ENCODE measurements at places on chromosomes 11 and 22.

- DNase-seq: no peak
These were observed 306.1 kb downstream of the C11orf87 start for GRCh38 chr11:109728056-109728455.

DNA sequence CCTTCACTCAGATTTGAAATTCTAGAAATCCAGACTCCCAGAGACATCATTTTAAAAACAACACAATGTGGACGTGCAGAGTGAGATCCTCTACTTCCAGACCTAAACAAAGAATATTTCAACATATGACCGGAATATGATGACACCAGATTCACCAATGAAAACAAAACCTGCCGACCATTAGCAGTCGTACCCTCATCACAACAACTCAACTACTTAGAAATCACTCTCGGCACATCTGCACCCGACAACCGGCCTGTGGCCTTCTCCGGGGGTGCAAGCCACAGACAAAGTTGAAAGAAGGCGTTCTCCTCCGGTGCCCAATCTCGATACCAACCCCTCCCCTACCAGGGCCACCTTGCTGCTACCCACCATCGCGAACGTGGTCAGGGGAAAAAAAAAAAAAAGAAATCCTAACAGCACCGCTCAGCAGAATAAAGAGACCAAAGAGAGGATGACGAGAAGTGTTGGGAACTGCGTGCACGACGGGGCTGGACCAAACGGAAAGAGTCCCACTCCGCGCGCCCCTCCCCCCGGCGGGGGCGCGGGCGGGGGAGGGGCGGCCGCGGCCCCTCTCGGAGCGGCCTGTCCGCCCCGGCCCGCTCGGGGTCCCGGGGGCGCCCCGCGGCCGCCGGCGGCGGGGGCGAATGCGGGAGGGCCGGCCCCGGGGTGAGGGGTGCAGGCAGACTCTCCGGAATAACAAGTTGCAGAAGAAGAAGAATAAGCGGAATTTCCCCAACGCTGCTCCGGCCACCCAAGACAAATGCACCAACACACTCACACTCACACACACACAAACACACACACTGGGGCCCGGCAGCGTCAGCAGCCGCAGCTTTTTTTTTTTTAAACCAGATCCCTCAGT, 1.7 kb downstream of the PHF21A start:
- DNase-seq: peak; percentile 45

DNA sequence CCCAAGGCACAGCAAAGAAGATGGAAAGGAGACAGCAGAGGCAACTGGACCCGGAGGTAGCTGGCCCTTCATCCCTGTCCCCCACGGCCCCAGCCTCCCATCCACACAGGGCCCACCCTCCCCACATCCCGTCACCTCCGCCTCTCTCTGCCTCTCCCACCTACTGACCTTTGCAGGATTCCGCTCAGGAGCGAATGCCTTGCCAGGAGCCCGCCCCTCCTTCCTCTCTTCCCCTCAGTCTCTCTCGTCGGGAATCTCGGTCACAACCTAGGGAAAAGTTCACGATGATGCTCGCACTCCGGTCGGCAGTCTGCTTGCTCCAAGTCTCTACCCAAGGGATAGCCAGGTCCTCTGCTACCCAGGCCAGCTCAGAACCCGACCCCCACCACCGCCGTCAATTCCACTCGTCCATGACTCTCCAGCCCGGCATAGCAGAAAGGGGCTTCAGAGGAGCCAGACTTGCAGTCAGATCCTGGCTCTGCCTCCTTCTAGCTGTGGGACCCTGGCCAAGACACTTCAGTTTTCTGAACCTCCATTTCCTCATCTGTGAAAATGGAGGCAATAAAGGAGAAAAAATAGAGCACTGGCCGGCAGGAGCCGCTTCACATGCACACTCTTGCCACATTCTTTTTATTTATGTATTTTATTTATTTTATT, 10.2 kb downstream of the AHNAK start:
- DNase-seq: peak; percentile 71

DNA sequence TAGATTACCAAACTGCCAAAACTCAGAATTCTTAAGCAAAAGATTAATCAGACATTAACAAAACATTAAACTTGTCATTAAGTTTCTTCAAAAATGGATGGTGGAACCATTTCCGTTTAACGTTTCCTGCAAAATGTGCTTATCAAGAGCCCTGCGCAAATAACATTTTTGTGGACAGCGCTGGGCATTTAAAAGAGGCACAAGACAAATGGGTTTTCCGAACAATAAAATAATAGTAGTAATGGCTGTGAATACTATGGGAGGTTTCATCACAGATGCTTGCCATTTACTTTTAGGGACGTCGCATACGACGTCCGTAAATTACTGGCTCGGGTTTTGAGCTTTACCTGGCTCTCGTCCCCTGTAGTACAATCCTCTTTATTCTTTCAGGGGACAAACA, 1.1 kb downstream of the NPAT start:
- DNase-seq: no peak

- DNase-seq: peak; percentile 69
These were observed 107.8 kb downstream of the ZBTB16 start for GRCh38 chr11:114167355-114167754.

DNA sequence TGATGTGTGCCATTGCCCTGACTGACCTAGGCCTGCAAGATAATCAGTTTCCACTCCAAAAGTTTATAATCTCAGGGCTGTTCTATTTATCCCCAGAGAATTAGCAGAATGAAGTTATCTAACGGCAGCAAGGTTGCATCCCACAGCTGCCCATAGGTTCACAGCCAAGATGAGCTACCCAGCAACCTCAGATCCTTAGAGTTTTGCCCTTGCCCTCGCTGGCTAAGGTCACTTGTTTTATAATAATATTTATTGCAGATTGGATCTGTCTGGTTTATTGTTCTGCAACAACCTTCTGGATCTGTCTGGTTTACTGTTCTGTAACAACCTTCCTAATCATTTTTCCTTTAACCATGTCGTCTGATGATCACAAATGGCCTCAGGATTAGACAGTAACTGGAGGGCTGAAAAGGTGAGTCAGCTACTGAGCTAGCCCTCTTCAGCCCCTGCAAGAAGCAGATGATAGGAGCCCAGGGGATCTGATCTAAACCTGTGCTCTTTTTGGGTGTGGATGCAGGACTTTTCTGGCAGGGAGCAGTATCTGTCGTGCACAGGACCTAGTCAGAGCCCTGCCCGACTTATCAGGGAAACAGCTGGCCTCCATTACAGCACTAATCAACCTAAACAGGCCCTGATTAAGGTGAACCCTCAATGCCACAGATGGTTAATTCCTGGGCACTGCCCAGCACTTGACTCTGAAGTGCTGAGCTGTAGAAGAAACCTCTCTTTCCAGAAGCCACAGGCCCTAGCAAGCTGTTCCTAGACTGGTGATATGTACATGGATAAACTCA, 642.9 kb upstream of the KIRREL3 start:
- no peak for DNase-seq

- DNase-seq: no peak
These were observed 8.1 kb downstream of the IGSF9B start for GRCh38 chr11:133948711-133949110.

DNA sequence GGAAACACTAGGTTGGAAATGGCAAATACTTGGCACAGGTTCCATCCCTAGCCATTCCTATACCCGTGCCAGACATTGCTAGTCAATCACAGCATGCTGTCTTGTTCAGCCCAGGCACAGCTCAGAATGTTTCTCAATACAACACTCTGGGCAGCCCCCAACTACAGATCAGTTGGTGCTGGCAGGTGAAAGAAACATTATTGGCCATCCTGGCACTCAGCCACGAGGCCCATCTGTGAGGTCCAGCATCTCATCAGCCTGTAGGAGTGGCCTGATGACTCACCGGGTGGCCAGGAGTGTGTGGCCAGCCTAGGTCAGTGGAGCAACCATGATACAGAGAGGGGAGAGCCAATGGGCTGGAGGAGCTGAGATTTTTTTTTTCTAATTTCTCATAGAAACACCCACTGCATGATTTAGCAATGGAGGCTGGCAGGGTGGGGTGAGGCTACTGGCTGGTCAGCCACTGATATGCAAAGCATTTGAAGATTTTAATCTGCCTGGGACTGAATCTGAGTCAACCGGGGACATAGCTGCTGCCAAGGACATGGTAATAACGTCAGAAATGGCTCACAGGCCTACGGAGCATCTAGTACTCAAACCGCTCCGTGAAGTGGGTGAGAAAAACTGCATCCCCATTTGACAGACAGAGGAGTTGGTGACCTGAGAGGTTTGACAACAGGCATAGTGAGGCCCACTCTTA, 5.4 kb downstream of the MYO18B start:
- DNase-seq: no peak

DNA sequence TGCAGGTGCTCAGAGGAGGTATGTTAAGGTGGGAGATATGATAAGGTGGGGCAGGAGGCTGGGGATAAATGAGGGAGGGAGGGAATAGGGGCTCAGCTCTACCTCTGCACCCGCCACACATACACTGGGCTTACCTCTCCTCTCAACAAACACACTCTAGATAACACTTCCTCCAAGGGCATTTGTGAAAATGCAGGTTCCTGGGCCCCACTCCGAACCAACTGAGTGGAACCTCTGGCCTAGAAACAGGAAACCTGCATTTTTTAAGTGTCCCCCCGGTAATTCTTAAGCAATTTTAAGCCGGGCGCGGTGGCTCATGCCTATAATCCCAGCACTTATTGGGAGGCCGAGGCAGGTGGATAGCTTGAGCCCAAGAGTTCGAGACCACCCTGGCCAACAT, 46.5 kb upstream of the CD5 start:
- DNase-seq: no peak

GRCh38 chr11:57345555-57346211, 7.5 kb downstream of the P2RX3 start:
- peak; percentile 75 for DNase-seq

DNA sequence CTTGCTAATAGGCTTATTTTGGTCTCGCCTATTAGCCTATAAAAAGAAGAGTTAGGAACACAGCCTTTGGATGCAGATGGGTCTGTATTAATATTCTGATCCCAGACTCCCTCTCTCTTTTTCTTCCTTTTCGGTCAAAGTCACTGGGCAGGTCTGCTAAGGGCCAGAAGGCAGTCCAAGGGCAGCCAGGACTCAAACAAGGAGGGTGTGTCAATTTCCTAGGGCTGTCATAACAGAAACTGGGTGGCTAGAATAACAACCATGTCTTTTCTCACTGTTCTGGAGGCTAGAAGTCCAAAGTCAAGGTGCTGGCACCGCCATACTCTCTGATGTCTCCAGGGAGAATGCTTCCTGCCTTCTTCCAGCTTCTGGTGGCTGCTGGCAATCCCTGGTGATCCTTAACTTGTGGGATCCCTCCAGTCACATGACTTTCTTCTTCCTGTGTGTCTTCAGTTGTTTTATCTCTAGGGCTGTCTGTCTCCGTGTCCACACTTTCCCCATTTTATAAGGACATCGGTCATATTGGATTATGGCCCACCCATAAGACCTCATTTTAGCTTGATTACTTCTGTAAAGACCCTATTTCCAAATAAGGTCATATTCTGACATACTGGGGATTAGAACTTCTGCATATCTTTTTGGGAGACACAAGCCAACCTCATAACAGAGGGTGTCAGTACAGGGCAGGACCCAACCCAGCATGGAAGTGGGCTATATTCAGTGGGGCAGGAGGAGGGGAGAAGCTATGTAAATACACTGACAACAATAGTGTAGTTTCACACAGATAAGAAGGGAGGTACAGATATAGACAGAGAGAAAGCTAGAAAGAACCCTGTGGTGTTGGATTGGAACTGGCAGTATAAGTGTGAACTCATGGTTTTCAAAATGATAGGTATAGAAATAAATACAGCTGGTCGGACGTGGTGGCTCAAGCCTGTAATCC, 5.9 kb upstream of the CSF2RB start:
- DNase-seq: no peak

DNA sequence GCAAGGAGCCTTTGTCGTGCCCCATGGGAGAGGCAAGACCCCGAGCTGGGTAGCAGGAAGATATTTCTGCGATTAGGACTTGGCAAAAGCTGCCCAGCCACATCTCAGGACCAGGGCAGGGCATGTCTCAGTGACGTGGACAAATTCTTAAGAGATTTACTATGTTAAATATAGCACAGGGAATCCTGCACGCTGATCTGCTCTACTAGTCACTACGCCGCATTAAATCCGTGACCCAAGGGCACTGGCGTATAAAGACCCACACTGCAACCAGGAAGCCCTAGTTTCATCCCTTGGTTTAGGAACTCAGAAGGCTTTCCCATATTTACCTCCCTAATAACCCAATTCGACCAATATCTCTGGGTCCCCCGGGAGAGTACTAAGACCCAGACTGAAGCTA, 35.1 kb downstream of the AP1B1 start:
- DNase-seq: no peak

DNA sequence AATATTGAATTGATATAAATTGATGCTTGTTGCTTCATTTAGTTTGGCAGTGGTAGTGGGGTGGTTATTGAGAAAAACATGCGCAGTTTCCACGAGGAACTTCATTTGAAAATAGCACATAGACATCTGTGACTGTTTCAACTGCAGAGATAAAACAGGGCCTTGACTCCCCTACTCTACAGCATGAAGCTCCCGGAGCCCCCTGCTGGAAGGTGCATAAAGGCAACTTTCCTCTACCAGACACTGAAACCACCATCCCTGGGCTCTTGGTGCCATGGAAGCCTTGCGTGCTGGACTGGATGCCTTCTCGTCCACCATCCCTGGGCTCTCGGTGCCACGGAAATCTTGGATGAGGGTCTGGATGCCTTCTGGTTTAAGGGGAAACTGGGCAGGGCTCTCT, 195.9 kb downstream of the CSNK2A3 start:
- DNase-seq: peak; percentile 18

Data from NCI-H1105 treated with DMSO at 0.1 percent for 48 hours (cell line).